NCI-H526 treated with DMSO at 0.1 percent for 48 hours (cell line): ENCODE measurements at places on chromosomes 2 and 18.

DNA sequence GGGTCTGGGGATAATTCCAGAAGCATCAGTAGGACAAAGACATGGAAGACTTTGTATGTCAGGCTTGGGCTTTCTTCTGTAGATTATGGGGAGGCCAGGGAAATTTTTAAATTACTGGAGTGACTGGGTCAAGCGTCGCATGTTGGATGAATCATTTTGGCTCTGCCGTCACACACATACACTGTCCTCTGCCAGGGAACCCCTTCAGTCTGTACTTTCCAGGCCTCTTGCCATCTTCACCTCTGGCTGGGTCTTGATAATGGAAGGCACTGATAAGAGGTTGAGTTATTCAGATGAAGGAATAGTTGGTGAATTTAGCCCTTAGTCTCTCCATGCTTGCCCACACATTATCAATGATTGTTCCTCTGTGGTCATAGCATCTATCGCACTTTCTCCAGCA is 895.1 kb upstream of the CELF4 start:
- DNase-seq: no peak

- DNase-seq: no peak
These were observed 3.9 kb downstream of the IKZF2 start for GRCh38 chr2:213147538-213147937.

- no peak for DNase-seq
These were observed 103.4 kb downstream of the NRP2 start for GRCh38 chr2:205785507-205786260.

GRCh38 chr2:19796035-19796695 is 105.6 kb downstream of the TTC32 start:
- DNase-seq: no peak

DNA sequence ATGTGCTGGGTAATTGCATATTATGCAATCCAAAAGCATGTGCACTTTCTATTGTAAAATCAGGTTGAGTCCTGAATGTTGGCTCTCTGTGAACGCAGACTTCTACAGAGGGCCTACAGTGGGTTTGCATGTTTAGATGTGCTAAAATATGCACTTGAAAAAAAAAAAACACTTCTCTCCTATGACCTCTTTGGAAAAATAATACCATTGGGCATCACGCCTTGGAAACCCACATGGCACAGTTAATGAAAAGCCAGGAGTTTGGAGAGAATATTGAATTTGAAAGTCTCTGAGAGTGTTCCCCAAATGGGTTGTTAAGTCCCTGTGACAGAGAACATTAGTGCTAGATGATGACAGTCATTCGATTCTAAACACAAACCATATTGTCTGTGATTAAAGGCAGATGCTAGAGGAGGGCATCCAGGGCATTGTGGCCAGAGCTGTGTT is 710.4 kb upstream of the PIK3C3 start:
- no peak for DNase-seq
